Spinal cord (tissue), 10 donors: ENCODE measurements at places on chromosomes 11 and 22. TPM values are rescaled to one million over a fixed set of nuclear protein-coding genes. Genes with fewer than 3 reads are reported as not detected.

EIF4G2 gene
- polyA plus RNA-seq: 917 TPM

MIAT gene
- polyA plus RNA-seq: 161 TPM

MS4A14 gene
- polyA plus RNA-seq: 0.39 TPM

SCGB1D1 gene
- polyA plus RNA-seq: not detected

OSM gene
- polyA plus RNA-seq: 0.68 TPM

OR8B8 gene
- polyA plus RNA-seq: not detected

SLC22A6 gene
- polyA plus RNA-seq: 81.1 TPM

PIH1D2 gene
- 9.3 TPM for polyA plus RNA-seq

GALNT18 gene
- 9.8 TPM for polyA plus RNA-seq

NAALADL1 gene
- 5.5 TPM for polyA plus RNA-seq

OR10D3 gene
- polyA plus RNA-seq: not detected

OR2AT4 gene
- 0.03 TPM for polyA plus RNA-seq

DNAJB7 gene
- polyA plus RNA-seq: 0.97 TPM

CABP4 gene
- 0.67 TPM for polyA plus RNA-seq

CAPN5 gene
- polyA plus RNA-seq: 43.1 TPM

USP2 gene
- 13.8 TPM for polyA plus RNA-seq

CASTOR1 gene
- polyA plus RNA-seq: 10.4 TPM

PAK1 gene
- polyA plus RNA-seq: 60.4 TPM

USH1C gene
- 3.7 TPM for polyA plus RNA-seq

CBLIF gene
- polyA plus RNA-seq: not detected

TSSK2 gene
- not detected for polyA plus RNA-seq

TMPRSS6 gene
- 0.13 TPM for polyA plus RNA-seq

MTFP1 gene
- 6.5 TPM for polyA plus RNA-seq

C11orf42 gene
- polyA plus RNA-seq: 1.2 TPM
